Activated CD8-positive, alpha-beta memory T cell treated with anti-CD3 and anti-CD28 coated beads for 48 hours (primary cell): ENCODE measurements at places on chromosomes 2 and 18.

GRCh38 chr2:86617738-86618137 lies 5.9 kb downstream of the RNF103 start:
- no peak for DNase-seq

DNA sequence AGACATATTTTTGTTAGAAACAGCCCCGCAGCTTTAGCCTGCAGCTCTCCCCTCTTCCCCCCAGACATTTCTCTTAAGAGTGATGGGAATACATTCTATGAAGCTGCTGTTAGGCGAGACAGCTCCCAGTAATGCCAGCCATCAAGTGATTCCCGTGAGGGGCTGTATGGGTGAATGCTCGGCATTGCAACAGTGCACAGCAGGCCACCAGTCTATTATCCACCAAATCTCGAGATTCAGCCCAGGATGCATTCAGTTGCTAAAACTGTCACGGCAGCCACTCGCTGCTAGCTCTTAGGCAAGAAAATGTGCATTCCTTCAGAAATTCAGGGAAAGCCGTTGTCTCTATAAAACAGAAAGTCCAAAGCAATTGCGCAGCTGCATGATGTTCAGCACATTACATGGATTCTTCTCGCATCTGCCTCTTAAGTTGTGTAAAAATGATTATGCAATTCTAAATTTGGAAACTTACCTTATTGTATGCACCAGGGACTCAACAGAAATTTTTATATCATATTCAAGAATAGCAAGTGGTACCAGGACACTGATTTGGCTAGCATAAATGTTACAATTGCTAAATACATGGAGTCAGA lies 211.3 kb upstream of the ARL4C start:
- no peak for DNase-seq

GRCh38 chr18:75518007-75518406 lies 90.5 kb upstream of the SMIM21 start:
- DNase-seq, result no peak

DNA sequence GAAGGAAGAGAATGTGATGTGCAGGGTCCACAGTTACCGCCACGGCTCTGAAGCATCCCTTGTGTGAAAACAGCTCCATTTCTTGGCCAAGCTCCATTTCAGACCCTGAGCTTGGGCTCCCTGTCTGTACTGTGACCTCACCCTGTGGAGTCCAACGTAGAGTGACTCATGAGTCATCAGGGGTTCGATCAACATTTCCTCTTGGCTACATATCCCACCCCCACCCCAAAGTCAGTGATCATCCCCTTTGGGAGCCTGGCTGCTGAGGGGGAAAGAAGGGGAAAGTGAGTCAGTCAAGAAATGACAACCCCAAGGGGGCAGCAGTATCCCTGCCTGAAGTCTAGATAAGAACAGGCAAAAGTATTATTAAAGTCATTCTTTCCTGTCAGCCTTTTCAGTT lies 62.2 kb downstream of the PAPOLG start:
- DNase-seq, result peak; percentile 44

GRCh38 chr18:51660188-51660715 lies 462.8 kb upstream of the MEX3C start:
- no peak for DNase-seq

DNA sequence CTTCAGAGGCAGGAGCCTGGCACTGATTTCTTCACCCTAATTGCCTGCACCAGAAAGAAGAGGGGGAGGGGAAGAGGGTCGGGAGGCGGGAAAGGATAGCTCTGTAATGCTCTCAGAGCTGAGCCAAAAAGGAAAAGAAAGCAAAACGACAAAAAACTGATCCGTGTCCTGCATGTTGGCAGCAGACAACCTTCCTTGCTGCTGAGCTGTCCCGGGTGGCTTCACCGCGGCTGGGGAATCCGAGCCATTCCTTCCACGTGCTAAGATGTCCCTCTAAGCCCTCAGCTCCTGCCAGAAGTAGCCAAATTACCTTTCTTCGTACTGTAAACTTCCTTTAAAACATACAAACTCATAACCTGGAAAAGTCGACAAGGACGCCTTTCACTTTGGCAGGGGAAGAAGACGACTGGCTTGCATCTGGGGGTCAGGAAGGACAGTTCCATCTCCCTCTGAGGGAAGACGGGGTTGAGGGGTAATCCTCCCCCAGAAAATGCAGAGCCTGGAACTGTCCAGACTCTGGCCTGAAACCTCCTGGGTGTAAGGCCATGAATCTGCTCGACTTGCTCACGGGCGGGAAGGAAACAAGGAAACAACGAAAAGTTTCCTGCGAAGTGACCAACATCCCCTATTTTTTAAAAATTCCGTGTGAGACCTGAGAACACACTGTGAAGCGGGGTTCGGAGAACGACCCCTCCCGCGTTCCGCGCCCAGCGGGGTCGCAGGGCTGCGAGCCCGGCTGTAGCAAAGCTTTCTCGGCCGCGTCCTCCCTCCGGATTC lies 7.7 kb downstream of the OTX1 start:
- DNase-seq, result no peak

GRCh38 chr2:174617120-174617519 lies 19.5 kb upstream of the WIPF1 start:
- DNase-seq, result no peak

- no peak for DNase-seq
Observed at GRCh38 chr2:108384662-108385393, 7.1 kb downstream of the SULT1C4 start.

DNA sequence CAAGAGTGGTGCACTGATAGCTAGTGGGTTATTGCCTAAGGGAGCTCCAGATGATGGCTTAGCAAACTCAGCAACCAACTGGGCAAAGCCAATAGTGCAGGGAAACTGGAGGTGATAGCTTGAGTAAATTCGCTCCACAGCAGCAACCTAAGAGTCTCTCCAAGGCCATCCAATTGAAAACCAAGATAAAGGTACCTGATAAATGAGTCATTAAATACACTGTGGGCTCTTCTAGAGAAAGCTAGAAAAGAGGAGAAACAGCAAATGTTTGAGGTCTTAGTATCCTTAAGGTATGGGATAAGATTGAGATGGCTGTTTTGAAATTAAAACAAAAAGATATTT lies 197.8 kb upstream of the ERBB4 start:
- no peak for DNase-seq
